Fibroblast of skin of scalp (primary cell): ENCODE measurements at places on chromosomes 2 and 18.

- no peak for DNase-seq
Observed at GRCh38 chr18:23887035-23887434, 127.5 kb upstream of the TTC39C start.

- DNase-seq: no peak
Observed at GRCh38 chr2:240129311-240129710, 6.8 kb downstream of the COPS9 start.

- no peak for DNase-seq
Observed at GRCh38 chr18:48021273-48021914, 90.9 kb upstream of the SMAD2 start.

- DNase-seq: no peak
Observed at GRCh38 chr2:145593280-145593679, 1073.4 kb upstream of the ZEB2 start.

DNA sequence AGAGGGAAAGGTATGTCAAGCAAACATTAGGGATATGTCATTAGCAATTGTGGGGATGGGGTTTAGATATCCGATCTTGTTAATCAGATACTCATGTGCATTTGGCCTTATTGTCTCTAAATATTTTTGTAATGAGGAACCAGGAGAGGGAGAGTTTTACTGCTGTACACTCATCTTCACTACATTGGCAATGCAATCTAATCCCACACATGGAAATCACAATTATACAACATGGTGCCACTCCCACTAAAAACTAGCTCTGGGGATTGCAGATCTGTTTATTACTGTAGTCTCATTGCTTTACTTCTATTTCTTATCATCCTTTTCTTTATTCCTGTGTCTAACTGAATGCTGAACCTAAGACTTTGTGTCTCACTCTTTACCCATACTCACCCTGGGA lies 39.6 kb upstream of the KCNJ3 start:
- no peak for DNase-seq

- no peak for DNase-seq
Observed at GRCh38 chr2:27451095-27451494, 8.9 kb downstream of the KRTCAP3 start.

GRCh38 chr2:28428486-28428885 lies 35.8 kb downstream of the FOSL2 start:
- DNase-seq: no peak

- DNase-seq: no peak
Observed at GRCh38 chr2:73109431-73110167, 3.1 kb downstream of the RAB11FIP5 start.

GRCh38 chr2:116809109-116809508 lies 1005.4 kb upstream of the DDX18 start:
- peak; percentile 36 for DNase-seq

- no peak for DNase-seq
Observed at GRCh38 chr2:229520691-229521096, 193.7 kb downstream of the DNER start.

- DNase-seq: peak; percentile 35
Observed at GRCh38 chr18:36314098-36314497, 16.6 kb downstream of the FHOD3 start.

GRCh38 chr18:55509631-55510324 lies 78.2 kb downstream of the TCF4 start:
- DNase-seq: peak; percentile 66

DNA sequence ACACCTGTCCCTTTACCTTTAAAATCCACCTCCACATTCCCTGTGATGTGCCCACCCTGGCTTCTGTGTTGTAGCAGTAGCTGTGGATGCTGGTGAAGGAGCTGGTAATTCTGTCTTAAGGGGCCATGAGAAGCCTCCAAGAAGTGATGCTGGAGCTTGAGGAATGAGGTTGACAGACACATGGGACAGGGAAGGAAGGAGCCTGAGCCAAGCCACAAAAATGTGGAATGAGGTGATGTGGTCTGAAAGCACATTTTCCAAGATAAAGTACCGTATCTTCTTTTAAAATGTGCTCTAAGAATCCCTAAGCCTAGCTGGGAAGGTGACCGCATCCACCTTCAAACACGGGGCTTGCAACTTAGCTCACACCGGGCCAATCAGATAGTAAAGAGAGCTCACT lies 31.2 kb downstream of the VWA3B start:
- peak; percentile 61 for DNase-seq

GRCh38 chr2:38360177-38360576 lies 16.9 kb downstream of the ATL2 start:
- no peak for DNase-seq

DNA sequence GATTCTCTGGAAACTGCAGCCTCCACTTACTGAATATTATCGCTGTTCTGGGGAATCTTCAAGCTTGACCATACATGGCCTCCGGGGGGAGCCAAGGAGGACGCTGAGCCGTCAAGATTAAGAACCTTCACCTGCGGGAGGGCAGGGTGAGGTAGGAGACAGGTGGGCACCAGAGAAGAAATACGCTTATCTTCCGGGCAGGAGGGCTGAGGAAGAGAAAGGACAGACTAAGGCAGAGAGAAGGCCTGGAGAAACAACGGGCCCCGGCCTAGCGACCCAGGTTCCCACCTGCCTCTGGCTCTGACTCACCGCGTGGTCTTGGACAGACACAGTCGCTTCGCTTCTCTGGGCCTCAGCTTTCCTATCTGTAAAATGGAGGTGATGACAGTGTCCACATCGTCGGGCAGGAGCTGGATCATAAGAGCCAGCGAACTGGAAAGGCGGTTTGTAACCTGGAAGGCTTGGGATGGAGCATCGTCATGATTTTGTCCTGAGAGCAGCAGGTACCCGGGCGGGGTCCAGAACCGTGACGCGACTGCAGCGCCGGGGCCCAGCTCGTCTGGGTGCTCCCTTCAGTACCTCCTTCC lies 659 bp downstream of the ZNF142 start:
- peak; percentile 33 for DNase-seq

- DNase-seq: no peak
Observed at GRCh38 chr2:170533156-170533555, 182.0 kb upstream of the SP5 start.

DNA sequence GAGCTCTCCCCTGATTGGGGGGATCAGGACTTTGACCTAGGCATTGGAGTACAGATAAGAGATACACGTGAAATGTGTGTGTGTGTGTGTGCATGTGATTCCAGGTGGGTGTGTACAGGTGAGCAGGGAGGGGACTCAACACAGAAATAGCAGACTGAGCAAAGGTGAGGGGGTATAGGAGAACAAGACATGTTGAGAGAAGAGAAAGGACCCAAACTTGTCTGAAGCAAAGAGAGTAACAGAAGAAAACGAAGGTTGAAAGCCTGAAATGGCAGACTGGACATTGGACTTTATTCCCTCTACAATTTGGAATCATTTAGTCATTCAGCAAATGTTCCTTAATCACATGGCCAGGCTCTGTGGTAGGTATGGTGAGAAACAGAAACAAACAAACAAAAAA lies 23.3 kb downstream of the MRO start:
- DNase-seq: no peak

- DNase-seq: no peak
Observed at GRCh38 chr18:78738076-78738690, 241.4 kb upstream of the SALL3 start.

DNA sequence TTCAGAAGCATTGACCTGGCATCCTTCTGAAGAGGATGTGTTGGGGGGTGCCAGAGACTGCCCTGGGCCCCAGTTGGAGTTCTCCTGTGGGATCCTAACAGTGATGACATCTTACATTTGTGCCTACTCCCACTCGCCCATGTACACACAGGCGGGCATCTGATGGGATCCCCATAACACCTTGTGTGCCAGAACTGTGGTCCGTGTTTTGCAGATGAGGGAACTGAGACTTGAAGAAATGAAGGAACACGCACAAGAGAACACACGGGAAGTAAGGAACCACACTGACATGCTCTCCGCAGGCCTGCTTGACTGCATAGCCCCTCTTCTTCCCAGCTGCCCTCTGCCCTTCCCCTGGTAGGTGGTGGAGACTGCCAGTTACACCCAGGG lies 255.3 kb downstream of the MYCN start:
- no peak for DNase-seq

- DNase-seq: no peak
Observed at GRCh38 chr2:159399716-159400415, 113.4 kb upstream of the WDSUB1 start.

- no peak for DNase-seq
Observed at GRCh38 chr2:176246331-176246730, 22.9 kb upstream of the MTX2 start.

- no peak for DNase-seq
Observed at GRCh38 chr2:70615222-70615621, 61.6 kb upstream of the TGFA start.

GRCh38 chr2:43946685-43947084 lies 49.1 kb downstream of the LRPPRC start:
- DNase-seq: no peak
